Nucleus accumbens (tissue), 56 donors: ENCODE measurements at places on chromosomes 7 and 10.
A peak's percentile ranks its signal among the peaks of the same experiment; 100 is the strongest.

GRCh38 chr10:122974543-122975064 lies 5.6 kb upstream of the PSTK start:
- DNase-seq = no peak

GRCh38 chr10:48496831-48497779 lies 107.8 kb downstream of the ARHGAP22 start:
- no peak for DNase-seq

DNA sequence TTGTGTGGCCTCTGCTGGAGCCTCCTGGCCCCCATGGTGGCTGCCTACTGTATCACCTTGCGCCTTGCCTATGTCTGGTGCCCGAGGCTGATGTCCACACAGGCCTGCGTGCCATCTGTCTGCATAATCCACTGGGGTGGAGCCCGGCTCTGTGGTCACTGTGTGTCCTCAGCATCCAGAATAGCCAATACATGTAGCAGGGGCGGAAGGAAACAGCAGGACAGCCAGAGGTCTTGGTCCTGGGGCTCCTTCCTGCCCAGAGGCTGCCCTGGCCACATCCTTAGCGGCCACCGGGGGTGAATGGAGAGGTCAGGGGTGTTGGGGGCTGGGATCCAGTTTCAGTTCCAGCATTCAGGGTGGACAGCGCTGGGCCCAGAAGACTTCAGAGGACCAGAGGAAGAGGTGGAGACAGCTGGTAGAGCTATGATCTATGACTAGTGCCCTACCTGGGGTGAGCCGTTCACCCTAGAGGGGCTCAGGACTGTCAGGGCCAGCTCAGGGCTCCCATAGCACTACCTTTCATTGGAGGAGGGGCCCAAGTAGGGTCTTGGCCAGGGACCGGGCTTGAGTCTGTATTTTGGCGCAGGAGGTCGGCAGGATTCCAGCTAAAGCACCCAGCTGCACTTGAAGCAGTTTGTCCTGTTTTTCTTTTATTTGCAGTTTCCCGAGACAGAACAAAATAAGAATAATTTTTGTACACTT lies 15.9 kb downstream of the YKT6 start:
- peak; percentile 28 for DNase-seq

DNA sequence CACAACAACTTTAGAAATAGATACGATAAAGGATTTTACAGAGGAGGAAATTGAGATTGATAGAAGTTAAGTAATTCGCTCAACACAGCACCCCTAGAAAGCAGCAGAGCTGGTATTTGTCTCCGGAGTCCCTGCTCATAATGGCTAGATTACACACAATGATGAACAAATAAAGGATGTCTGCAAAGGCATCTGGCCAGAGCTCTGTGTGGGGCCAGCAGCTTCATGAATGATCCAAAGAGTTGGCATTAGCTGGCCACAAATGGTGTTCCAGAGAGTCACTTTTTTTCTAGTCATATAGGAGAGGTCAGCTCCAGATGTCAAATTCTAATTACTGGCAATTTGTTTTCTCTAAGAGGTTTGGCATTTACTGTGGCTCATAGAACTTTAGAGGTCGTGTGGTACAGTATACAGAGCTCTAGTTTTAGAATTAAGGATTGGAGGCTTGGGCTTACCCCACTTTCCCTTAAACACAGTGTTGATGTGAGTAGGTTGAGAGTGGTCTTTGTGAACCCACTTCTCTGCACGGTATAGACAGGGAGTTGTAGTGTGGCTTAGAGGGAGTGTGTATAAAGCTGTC lies 186.2 kb downstream of the BICC1 start:
- DNase-seq = no peak

GRCh38 chr7:41955893-41956675 lies 253.2 kb upstream of the INHBA start:
- peak; percentile 40 for DNase-seq

DNA sequence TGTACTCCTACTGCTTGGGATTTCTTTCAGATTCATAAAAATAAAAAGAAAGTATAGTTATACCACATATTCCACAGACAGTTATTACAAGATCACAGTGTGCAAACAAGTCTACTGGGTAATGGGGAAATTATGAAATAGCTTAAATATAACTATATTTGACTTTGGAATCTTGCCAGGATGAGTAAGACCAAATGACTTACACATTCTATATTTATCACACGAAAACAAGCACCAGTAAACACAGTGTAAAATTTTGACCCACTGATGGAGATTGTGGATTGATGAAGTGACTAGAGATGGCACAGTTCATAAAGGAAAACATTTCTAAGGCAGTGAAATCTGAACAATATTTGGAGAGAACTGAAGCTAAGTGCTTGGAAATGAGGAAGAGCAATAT lies 339.7 kb downstream of the THSD7A start:
- no peak for DNase-seq

- no peak for DNase-seq
These were observed 178.7 kb upstream of the VIPR2 start for GRCh38 chr7:159323359-159323758.

- DNase-seq = no peak
These were observed 318.2 kb upstream of the CELF2 start for GRCh38 chr10:10699427-10699826.

DNA sequence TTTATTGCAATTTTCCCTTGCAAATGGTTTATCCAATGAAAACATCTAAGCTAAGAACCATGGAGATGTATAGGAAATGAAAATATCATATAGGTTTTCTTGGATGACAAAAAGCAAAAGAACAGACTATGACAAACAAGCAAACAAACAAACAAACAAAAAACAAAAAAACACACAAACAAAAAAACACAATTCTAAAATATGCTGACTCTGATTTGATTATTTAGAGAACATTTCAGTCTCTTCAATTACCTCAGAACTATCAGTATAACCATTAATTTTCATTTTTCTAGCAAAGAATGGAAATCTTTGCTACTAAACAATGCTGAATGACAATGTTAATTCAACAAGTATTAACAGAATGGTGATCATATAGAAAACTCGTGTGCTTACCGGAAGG lies 369.5 kb upstream of the LRRN3 start:
- no peak for DNase-seq

- no peak for DNase-seq
These were observed 134.3 kb downstream of the HTR7 start for GRCh38 chr10:90723416-90724068.

- no peak for DNase-seq
These were observed 41.3 kb upstream of the SRPK2 start for GRCh38 chr7:105429746-105430612.

GRCh38 chr10:77501152-77501845 lies 136.3 kb downstream of the KCNMA1 start:
- DNase-seq = peak; percentile 38

- no peak for DNase-seq
These were observed 153.0 kb downstream of the PDE1C start for GRCh38 chr7:31917256-31917655.

GRCh38 chr7:12584930-12585329 lies 14.4 kb downstream of the SCIN start:
- DNase-seq = no peak

GRCh38 chr10:77638321-77639101 lies 903 bp upstream of the KCNMA1 start:
- DNase-seq = peak; percentile 54

DNA sequence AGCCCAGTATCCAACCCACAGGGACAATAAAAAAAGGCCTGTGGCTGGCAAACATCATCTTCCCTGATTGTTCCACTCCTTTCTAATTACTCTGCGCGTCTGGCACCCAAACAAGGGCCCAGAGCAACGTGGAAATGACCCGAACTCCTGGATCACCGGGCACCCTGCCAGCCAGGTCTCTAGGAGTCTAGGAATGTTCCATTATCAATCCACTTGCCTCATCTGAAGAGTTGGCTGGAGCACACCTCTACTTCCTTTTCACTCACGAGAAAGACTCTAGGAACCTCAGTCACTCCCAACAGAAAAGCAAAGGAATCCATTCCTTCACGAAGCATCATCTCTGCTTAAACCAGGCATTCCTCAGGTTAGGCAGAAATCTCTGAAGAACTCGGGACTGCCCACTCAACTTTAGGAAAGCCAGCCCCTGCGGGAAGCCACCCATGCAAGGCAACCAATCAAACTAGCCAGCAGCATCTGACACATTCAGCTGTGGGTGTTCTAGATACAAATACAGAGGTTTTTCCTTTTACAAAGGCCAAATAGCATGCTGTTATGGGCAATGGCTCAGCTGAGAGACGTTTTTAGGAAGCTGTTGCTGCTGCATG lies 37.7 kb downstream of the ATXN7L1 start:
- DNase-seq = peak; percentile 8

DNA sequence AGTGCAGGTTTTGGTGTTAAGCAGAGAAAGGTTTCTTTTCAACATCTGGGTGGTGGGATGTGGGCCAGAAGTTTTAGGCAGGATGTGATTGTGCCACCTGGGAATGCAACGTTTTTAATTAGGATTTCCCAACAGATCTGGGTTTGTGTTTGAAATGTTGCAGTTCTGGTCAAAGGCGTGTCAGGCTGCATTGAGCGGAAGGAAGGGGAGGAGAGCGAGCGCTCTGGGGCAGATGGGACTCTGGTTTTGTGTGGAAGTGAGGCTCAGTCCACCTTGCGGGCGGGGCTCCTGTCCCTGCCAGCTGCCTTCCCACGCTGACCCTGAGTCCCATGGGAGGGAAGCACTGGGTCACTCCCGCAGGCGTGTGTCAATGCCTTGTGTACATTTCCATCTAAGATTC lies 767.7 kb downstream of the KCNMA1 start:
- DNase-seq = no peak

DNA sequence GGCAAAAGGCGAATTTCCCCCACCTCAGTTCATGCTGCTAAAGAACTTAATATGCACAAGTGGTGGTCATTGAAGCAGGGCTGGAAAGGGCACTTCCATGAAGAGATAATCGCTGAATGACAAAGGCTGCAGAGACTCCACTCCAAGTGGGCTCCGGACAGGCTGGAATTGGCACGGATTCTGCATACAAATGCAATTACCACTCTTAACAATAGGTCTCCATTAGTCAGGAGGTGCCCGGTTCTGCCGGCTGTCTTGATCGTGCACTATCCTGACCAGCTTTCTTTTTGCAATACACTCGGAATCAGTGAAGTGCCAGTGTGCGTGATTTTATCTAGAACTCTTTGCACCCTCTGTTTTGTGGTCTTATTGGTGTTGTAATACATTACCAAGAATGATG lies 49.7 kb downstream of the INSYN2A start:
- DNase-seq = no peak
